ENCODE measurements at places on chromosomes 13 and 19. TPM values are rescaled to one million over a fixed set of nuclear protein-coding genes. Genes with fewer than 3 reads are reported as not detected.

DNA sequence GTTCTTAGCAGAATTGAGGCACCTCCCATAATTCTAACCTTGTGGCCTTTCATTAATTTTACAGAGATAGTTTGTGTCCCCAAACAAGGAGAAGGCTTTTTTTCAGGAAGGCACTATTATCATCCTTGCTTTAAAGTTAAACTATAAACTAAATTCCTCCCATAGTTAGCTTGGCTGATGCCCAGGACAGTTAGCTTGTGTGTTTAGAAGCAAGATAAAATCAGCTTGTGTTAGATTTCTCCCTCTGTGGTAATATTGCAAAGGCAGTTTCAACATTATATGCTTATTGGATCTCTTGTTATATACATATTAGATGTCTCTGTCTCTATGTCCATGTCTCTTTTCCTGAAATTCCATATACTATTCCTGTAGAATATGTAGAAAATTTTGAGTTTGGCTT lies 342.7 kb downstream of the TBC1D4 start:
- no peak for DNase-seq

GRCh38 chr13:111215081-111216047 lies 100.3 kb downstream of the ARHGEF7 start:
- DNase-seq, result no peak

DNA sequence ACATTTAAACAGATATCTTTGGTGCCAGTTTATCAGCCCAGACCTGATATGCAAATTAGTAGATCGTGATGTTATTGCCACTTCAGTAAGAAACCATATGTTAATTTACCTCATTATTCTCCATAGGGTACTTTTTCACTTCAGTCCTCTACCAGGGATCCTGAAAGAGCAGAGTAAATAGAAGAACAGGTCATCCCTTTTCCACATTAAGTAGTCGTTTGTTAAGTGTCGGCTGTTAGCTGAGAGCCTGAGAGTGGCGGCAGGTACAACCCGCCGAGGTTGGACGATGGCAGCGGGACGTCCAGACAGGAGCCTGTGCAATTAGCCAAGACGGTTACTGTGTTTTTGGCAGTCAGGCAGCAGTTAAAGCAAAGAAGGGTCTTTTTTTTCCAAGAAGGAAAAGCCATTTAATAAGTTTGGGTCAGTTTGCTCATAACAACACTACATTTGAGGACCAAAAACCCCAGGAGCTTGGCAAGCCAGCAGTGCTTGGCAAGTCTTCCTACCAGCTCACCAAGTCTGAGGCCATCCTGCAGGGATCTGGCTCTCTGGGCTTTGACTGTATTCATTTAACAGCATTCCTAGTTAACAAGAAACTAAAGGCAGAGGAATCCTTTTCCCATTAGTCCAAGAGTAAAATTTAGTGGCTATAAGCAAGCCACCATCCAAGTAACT lies 231.8 kb downstream of the SHISA2 start:
- no peak for DNase-seq

DNA sequence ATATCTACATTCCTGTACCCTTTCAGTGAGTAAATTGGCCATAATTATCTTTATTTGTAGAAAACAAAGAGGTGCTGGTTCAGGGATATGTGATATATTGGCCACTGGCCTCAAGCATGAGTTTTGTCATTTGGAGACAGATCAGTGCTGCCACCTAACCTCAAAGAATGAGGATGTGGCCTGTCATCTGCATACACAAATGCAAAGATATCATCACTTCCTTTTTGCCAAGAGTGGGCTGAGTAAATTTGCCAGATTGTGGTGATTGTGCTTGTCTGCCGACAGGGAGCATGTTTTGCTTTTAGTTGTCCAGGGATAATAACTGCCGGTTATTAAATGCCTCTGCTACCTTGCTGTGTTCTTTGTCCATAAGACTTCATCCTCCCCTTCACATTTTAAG lies 44.2 kb downstream of the WASF3 start:
- no peak for DNase-seq

DNA sequence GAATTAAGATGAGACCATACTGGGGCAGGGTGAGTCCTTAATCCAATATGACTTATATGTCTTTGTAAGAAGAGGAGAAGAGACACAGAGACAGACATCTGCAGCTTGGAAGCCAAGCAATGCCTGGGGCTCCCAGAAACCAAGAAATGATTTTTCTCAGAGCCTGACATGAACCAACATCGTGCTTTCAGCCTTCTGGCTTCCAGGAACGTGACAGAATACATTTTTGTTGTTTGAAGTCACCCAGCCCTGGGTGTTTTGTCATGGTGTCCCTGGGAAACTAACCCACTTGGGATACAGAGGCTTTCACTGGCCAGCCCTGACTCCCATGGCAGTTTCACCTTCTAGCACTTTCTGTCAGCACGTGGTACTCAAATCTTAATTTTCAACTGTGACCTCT lies 95.3 kb upstream of the SLC10A2 start:
- DNase-seq, result no peak

GRCh38 chr19:53883231-53883661 lies 1.2 kb downstream of the PRKCG start:
- no peak for DNase-seq

- no peak for DNase-seq
These were observed 1.5 kb downstream of the GSX1 start for GRCh38 chr13:27793507-27794367.

The ANGPTL8 gene
- total RNA-seq, result 6.3 TPM

The PRR19 gene
- total RNA-seq, result 0.40 TPM

All from heart left ventricle (tissue), 16 donors.